ENCODE measurements at places on chromosomes 6 and 20.

DNA sequence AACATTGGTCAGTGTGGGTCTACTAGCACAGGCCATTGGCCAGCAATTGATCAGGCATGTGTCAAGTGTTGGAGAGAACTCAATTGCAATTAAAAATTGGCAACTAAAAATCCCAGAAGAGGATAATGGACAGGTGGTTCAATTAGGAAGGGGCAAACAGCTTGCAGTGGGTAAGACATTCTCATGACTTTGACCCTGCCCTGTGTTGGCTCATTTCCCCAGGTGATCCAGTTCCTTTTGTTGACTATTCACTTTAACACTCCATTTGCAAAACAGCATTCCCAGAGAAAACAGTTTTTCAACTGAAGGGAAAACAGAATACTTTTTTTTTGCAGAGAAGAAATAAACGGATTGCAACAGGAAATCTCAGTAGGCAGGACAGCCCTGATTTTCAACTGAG lies 28.9 kb upstream of the SCGN start:
- DNase-seq = no peak

DNA sequence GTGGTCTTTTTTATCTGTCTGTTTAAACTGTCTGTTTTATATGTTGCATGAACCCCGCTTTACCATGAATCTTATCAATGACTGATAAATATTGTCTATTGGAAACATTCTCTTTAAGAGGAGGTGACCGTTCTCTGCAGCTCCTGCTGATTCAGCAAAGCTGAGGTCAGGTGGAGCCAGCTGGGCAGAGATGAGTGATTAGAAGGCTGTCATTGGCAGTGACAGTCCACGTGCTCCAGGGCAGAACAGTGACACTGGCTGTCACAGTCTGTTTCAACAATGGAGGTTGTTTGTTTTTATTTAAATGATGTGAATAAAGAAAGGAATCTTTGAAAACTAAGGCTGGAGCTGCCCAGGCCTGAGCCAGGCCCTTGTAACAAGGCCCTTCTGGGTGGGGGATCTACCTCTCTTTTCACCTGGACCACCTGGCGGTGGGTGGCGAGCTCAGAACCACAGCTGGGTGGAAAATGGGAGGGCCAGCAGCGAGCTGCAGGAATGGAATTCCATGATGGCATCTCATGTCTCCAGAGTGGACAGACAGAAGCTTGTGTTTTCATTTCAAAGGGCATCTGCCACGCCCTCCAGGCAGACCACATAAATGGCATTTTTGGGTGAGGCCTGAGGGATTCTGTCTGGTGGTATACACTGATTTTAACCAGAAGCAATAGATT lies 12.6 kb downstream of the SYNJ2 start:
- DNase-seq = no peak

DNA sequence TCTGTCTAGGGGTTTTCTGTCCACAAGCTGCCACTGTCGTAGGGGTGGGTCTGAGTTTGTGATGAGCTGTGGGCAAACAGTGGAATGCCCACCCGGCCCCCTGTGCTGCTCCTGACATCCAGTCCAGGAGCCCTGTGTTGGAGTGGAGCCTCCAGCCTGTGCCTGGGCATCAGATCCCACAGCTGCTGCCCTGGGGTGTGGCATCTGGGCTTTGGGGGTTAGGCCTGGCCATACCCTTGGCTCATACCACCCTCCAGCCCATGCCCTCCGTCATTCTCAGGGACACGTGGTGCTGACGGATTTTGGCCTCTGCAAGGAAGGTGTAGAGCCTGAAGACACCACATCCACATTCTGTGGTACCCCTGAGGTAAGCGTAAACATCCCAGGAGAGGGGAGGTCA lies 12.9 kb downstream of the SGK2 start:
- DNase-seq = no peak

DNA sequence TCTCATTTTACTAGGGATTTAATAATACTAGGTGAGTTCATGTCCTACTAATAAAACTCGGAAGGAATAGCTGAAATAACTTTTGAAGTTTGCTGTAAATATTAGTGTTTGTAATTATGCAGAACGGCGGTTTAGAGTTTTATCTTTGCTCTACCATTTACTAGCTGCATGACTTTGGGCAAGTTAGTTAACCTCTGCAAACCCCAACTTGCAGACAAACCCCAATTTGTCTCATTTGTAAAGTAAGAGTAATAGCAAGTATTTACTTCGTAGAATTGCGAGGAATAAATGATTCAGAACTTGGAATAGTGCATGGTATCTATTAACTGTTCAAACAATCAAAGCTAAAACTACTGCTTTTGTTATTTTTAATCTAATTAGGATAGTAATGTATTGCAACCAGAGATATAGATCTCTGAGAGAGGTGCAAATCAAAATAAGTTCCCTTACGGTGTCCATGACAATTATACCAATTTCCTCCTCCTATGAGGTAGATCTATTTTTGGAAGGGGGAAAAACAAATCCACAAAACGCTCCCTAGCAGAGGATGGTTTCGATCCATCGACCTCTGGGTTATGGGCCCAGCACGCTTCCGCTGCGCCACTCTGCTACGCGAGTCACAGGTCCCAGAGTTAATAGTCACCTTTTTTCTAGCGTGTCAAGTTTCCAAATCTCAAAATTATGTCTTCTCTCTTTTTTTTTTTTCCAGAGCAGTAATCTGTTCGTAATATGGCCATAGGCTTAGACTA lies 35.1 kb upstream of the BTN3A2 start:
- no peak for DNase-seq

DNA sequence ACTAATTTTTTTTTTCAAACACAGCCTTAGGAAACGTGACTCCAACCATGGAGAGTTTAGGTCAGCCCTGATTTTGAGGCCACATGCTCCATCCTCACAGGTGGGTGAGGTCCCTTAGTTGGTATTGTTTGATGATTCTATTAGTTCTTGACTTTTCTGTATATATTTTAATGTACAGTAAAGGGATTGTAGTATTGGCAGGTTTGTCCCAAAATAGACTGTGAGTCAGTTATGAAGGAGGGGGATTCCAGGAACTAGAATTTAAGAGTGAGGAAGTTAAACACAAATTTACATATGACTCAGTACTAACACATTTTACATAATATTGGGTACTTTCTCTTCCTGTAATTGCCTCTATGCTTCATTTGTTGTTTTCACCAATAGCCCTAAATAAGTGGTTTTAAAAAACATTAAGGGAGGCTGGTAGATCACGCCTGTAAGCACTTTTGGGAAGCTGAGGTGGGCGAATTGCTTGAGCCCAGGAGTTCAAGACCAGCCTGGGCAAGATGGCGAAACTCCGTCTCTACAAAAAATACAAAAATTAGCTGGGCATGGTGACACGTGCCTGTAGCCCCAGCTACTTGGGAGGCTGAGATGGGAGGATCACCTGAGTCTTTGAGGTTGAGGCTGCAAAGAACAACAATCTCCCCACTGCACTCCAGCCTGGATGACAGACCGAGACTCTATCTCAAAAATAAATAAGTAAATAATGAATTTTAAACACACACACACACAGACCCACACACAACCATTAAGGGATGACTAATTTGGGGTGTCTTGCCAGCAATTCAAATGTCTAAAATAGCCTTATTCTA lies 81.8 kb downstream of the SGK1 start:
- no peak for DNase-seq

GRCh38 chr20:48284315-48284714 lies 499.0 kb upstream of the SULF2 start:
- no peak for DNase-seq

DNA sequence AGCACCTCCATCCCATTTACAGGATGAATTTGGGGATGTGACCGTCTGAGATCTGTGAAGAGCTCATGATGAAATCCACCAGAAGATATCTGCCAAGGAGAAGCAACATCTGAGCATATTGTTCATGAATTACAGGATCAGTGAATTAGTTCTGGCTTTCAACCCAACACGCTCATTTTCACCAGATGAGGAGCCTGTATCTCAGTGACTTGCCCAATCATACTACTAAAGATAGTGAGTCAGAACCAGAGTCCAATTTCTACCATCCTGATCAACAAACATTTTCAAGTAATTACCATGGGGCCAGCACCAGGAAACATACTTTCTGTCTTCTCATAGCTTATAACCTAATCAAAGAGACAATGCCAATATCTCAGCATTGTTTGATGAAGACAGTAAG lies 116.6 kb downstream of the ZDHHC14 start:
- DNase-seq = no peak

DNA sequence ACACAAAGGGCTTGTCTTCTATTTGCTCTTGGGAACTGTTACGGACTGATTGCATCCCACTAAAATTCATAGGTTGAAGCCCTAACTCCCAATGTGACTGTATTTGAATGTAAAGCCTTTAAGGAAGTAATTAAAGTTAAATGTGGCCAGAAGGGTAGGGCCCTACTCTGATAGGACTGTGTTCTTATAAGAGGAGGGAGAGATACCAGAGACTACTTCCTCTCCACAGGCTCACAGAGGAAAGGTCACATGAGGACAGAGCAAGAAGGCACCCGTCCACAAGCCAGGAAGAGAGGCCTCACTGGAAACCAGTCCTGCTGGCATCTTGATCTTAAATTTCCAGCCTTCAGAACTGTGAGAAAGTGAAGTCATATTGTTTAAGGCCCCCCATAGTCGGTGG lies 211.9 kb downstream of the CDH26 start:
- DNase-seq = no peak

GRCh38 chr6:70369332-70369950 lies 43.9 kb upstream of the FAM135A start:
- peak; percentile 19 for DNase-seq

DNA sequence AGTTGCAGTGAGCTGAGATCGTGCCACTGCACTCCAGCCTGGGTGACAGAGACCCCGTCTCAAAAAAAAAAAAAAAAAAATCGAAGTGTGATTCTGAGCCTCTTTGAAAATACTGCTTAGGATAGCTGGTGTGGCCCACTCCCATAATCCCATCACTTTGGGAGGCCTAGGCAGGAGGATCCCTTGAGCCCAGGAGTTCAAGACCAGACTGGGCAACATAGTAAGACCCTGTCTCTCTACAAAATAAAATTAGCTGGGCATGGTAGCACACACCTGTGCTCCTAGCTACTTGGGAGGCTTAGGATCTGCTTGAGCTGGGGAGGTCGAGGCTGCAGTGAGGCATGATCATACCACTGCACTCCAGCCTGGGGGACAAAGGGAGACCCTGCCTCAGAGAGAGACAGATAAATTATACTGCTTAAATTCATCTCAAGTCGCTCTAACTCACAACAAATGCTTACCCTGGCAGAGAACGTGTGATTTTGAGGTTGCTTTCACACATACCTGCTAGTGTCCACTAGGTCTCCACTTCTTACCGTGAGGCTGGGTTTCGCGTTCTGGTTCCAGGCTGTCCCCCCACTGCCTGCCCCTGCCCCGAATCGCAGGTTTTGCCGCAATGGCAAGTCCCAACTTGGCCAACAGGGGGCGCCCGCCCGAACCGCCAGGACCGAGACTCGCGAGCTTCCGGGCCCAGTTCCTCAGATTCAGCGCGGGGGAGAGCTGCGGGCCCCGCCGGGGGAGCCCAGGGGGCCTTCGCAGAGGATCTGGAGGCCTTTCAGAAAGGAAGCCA lies 12.3 kb upstream of the TMC2 start:
- DNase-seq = peak; percentile 79

DNA sequence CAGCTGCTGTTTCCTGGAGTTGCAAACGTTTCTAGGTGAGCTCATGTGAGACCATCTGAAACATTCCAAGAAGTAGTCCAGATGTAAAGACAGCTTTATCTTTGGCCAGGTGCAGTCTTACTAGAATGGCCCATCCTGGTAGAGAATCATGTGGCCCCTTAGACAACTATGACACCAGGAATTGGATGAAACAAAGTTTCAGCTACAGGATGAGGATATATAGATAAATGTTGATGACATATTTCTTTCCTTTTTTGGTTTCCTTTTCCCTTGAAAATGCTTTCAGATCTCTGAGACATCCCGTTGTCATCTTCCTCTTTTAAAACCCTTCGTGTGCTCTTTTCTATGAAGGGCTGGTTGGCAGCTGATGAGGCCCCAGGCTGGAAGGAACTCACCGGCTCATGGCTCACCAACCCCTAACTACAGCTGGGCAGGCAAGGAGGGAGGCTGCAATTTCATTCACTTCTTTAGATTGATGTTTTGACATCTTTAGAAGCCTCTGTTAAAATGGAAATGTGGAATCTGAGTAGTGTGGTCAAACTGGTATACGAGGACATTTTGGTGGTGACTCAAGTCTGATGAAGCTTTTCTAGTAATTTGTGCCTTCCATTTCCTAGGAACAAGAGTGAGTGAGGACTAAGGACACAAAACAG lies 167.9 kb upstream of the TNFAIP3 start:
- DNase-seq = no peak

DNA sequence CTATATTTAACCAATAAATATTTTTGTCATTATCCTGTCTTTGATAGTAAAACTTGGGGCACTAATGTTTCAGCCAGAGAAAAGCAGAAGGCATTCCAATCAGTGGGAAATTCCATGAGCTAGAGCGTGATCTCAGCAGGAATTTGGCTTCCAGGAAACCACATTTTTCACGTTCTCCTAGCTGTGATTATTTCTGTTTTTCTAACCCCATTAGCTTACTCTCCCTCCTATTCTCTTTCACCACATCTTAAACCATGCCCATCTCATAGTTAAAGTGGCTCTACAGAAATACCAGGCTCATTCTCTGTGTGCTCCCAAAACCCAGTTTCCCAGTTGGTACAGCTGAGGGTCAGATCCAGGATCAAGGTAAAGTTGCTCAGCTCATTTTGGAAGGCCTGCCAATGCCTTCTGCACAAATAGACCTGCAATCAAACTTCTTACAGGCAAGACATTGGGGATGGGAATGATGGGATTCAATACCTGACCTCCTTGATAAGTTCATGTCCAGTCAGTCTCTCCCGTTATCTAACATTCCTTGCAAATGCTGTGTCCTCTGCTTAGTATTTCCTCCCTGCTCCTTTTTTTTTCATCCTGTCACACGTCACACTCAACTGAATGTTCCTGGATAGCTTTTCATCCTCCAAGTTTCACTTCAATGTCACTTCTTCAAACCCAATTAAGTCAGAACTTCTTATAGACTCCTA lies 33.1 kb upstream of the TMEM30A start:
- no peak for DNase-seq

DNA sequence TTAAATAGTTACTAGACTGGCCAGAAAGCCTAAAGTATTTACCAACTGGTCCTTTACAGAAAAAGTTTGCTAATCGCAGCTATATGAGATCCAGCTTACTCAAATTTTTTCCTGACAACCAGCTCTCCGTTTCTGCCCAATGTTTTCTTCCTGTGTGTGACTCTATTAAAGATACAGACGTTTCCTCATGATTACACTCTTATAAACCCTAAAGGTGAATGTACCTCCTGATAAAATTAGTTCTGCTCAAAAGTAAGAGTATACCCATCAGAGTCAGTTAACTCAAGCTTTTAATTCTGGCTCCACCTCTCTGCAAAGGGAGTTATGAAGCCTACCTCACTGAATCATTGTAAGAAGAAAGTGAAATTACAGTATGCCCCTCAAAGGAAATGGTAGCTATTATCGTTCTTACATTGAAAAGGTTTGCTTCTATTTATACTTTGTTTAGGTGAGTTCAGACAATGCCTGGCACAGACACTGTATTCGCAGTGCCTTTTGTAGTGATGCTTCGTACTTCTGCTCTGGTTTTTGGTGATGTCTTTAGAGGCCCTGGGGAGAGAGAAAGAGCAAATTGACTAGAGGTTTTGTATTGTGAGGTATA lies 10.2 kb upstream of the MROH8 start:
- DNase-seq = no peak

All from stimulated activated CD4-positive, alpha-beta T cell treated with anti-CD3 and anti-CD28 coated beads, Interleukin-1b, Interleukin-23, amount 100 ng/mL, for 1 hour (primary cell).